Activated CD4-positive, alpha-beta T cell treated with anti-CD3 and anti-CD28 coated beads, Interleukin-10, Interleukin-2, amounts not matched to agents 100 ng/mL and 50 ng/mL, durations not matched to agents 16 hours and 8 hours (primary cell): ENCODE measurements at places on chromosomes 1 and 21.
A peak's percentile ranks its signal among the peaks of the same experiment; 100 is the strongest.

DNA sequence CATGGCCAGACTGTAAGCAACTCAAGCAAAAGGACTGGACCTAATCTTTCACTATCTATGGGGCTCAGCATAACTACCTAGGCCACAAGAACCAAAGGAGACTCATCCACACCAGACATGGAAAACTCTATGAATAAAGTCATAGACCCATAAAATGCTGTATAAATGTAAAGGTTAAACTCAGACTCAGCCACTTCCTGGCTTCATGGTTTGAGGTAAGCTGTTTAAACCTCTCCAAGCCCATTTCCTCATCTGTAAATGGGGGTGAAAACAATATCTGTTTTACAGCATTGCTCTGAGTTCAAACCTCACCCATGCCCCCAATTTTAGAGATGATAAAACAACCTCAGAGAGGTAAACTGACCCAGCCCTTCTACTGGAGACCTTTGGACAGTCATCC, 4.0 kb upstream of the SMIM12 start:
- DNase-seq = peak; percentile 18

- no peak for DNase-seq
Observed at GRCh38 chr21:18744840-18745239, 341.3 kb upstream of the TMPRSS15 start.

GRCh38 chr21:39159342-39160063, 23.7 kb downstream of the PSMG1 start:
- DNase-seq = no peak

DNA sequence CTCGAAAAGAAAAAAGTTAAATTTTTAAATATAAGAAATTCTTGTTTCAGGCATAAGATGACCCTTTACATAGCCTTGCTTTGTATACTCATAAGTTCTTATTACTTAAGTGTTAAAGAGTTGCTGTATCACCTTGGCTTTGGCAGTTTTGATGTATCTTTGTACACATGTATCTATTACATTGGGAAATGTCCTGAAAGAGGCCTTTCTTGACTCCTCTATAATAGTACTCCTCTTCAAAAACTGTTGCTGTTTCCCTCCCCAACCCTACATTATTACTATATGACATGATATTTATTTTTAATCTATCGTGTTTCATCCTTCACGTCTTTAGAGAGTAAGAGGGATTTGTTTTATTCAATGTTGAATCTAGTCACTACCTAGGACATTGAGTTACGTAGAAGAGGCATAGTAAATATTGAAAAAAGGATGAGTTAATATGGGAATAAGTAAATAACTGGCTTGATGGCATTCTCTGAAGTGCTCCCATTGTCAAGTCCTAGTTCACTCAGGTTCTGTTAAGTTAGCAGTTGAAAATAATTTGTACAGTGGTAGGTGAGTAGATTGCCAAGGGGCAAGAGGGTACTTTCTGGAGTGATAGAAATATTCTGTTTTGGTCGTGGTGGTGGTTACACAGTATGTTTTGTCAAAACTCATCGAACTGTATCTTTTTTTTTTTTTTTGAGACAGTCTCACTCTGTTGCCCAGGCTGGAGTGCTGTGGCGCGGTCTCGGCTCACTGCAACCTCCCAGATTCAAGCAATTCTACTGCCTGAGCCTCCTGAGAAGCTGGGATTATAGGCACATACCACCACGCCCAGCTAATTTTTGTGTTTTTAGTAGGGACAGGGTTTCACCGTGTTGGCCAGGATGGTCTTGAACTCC, 8.2 kb downstream of the THRAP3 start:
- no peak for DNase-seq

DNA sequence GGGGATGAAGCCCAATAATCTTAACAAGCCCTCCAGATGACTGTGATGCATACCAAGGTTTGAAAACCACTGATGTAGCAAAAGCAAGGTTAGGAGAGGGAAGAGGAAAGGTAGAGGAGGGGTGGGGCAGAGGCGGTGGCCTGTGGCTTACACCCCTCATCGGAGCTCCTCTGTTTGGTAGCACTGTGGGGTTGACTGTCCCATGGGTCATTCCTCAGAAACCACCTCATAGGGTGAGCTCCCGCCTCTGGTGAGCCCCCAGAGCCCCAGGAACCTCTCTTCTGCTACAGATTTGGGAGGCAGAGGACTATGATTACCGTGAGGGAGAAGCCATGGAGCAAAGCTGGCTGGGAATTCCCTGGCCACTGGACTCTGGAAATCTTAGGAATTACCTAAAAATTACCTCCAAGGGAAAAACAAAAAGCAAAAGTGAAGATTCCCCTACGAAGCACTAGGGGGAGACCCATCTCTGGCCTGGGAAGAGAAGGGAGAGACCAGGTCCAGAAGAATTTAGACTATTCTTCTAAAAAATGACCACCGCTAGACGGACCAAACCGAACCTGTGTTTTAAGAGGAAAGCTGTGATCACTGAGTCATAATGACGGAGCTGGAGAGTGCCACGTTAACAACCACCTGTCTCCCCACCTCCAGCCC, 1.5 kb upstream of the RASSF5 start:
- DNase-seq = peak; percentile 28

GRCh38 chr1:45516465-45516864, 5.2 kb downstream of the PRDX1 start:
- DNase-seq = no peak

GRCh38 chr1:179146476-179146875, 64.6 kb downstream of the TOR3A start:
- no peak for DNase-seq

- DNase-seq = no peak
Observed at GRCh38 chr1:237098541-237098940, 56.6 kb downstream of the RYR2 start.

- DNase-seq = no peak
Observed at GRCh38 chr1:242447689-242448088, 76.8 kb downstream of the PLD5 start.

- no peak for DNase-seq
Observed at GRCh38 chr1:64733581-64734286, 11.1 kb upstream of the RAVER2 start.

- DNase-seq = no peak
Observed at GRCh38 chr1:228958741-228959140, 223.5 kb downstream of the RHOU start.

DNA sequence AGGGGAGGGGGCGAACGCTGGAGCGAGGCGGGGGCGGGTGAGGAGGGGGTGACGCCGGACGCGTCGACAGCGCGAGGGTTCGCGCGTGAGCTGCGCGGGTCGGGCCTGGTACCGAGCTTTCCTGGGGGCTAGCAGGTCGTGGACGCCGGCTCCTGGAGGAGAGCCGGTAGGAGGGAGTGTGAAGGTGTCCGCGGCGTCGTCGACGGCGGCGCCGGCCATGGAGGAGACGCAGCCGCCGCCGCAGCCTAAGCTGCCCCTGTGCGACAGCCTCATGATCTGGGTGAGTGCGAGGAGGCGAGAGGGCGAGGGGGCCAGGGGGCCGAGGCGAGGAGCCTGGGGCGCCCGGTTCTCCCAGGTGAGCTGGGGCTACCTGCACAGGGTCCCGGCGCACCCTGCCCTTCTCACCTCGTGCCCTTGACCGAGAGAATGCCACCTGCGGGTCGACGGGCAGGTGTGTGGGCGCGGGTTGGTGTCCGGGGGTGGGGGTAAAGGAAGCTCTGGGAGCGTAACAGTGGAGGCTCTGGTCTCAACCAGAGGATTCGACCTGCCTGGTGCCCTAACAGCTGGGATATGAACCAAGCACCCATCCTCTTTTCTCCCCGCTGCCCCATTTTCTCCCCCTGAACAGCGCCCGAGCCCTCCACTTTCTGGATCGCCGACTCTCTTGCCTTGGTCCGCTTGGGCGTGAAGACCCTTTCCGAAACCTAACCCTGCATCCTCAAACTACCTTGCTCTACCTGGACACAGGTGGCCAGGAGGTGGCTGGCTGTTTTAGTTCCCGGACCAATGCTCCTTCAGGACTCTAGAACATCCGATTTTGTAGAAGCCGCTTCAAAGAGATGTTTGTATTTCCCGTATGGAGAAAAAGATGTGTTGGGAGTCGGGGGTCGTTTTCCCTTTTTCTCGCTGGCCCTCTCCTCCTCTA, at the start of gene HOOK1:
Gene HOOK1 (plus strand): TSS at position 49 of the 925 bp plus-strand sequence. CDS start 169 bp downstream, at position 218.
- no peak for DNase-seq

DNA sequence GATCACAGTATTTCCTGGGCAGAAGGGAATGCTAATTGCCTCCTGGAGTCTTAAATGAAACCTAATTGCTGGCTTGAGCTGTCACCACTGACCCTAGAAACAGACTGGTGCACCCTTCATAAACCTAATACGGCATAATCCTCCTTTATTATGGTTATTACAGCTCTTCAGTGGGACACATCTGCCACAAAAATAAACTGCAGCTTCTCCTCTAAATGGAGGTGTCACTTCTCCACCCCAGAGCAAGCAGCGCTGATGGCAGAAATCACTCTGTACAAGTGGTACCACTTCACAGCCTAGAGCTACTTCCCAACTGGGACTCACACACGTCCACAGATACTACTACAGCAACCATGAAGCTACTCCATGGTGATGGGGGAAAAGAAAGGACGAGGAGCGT, 11.1 kb downstream of the PTPN14 start:
- DNase-seq = no peak

DNA sequence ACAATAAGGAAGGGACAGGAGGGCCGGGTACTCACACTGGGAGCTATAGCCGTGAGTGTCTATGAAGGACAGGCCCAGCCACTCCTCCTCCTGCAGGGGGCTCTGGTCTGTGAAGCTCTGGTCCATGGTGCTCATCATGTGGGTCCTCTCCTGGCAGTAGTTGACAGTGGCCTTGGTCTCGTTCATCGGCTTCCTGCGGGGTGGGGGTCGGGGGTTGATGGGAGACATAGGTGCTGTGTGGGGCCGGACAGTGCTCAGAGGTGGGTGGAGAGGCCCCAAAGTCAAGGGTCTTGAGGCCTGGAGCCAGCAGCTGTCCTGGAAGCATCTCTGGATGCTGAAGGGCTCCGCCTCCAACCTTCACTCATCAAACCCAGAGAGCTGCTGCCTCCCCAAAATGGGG, 260.4 kb downstream of the PTPRU start:
- no peak for DNase-seq

DNA sequence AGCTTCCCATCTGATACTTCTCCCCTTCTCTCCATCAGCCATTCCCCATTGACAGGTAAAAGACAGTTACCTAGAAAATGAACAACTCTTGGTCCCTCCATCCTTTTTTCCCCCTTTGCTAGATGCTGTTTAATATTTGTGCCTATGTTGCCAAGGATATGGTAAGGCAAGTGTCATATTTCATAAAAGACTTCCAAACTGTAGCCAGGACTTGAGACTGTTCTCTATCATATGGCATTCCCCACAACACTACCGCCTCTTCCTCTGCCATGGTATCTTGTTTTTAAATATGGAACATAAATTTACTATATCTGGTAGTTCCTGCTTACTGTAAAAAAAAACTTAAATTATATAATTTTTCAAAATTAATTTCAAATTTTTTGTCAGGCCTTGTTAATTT, 97.2 kb downstream of the PHTF1 start:
- DNase-seq = no peak

- no peak for DNase-seq
Observed at GRCh38 chr1:29801003-29801402, 564.7 kb downstream of the PTPRU start.

DNA sequence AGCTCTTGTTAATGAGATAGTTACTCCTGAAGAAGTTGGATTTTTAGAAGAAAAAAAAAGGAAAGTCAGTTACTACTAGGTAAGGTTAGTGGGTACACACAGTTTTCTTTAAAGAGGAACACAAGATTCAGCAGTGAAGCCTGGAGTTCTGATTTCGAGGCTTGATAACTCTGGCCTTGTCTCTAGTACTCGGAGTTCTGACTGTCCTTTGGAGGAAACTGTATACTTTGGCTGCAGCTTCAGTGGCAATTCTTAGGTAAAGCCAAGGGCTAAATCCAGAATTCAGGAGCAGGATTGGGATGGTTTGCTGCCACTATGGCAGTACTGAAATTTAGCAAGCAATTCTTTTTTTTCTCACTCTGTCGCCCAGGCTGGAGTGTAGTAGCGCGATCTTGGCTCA, 9.2 kb downstream of the ACADM start:
- DNase-seq = no peak

- no peak for DNase-seq
Observed at GRCh38 chr1:208254376-208254775, 10.2 kb upstream of the PLXNA2 start.

- no peak for DNase-seq
Observed at GRCh38 chr21:22535630-22536029, 1537.4 kb downstream of the NCAM2 start.

DNA sequence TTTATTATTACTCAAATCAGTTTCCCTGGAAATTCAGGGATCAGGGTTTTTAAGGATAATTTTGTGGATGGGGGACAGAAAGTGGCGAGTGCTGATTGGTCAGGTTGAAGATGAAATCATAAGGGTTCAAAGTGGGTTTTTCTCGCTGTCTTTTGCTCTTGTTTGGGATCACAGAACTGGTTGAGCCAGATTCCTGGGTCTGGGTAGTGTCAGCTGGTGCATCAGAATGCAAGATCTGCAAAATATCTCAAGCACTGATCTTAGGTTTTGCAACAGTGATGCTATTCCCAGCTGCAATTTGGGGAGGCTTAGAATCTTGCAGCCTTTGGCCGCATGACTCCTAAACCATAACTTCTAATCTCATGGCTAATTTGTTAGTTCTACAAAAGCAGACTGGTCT, 9.3 kb downstream of the CHI3L2 start:
- no peak for DNase-seq

- no peak for DNase-seq
Observed at GRCh38 chr1:241411056-241411775, 54.2 kb upstream of the RGS7 start.

- no peak for DNase-seq
Observed at GRCh38 chr1:151455231-151455630, 4.1 kb downstream of the POGZ start.

DNA sequence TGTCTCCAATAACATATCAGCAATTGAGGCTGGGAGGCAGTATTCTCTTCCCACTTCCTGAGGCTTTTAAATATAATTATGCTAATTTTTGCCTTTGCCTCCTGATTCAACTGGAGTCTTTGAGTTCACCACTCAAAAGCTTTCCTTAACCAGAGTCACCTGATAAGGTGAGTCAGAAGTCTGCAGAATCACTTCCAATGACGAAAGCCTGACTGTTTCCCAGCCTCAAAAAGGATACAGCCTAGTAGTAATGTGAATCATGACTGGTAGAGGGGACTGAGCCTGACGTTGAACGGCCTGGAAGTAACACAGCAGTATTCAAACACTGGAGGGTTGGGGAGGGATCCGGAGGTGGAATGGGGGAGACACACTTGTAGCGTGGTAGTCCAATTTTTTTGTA, 10.4 kb upstream of the MRPL9 start:
- no peak for DNase-seq

DNA sequence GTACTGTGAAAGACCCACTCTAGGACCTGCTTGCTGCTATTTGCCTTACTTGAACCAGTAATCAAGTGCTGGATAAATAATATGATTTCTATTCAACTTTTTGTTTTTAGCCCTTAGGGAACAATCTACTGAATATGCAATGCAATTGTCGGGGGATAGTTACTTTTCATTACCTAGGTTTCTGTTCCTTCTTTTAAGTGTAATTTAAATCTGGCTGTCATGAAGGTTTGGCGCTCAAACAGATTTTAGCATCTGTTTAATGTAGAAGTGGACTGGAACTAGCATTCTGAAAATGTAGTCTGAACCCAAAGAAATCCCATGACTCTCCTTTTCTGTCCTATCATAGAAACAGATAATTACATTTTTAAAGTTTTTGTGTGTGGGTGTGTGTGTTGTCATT, 4.8 kb downstream of the MGST3 start:
- no peak for DNase-seq
